HTR-8/SVneo (cell line): ENCODE measurements at places on chromosomes 12 and 14.

- no peak for DNase-seq
Measured at GRCh38 chr14:85663256-85663655, 133.3 kb downstream of the FLRT2 start.

GRCh38 chr12:131203666-131204415, 250.1 kb downstream of the ADGRD1 start:
- DNase-seq: no peak

DNA sequence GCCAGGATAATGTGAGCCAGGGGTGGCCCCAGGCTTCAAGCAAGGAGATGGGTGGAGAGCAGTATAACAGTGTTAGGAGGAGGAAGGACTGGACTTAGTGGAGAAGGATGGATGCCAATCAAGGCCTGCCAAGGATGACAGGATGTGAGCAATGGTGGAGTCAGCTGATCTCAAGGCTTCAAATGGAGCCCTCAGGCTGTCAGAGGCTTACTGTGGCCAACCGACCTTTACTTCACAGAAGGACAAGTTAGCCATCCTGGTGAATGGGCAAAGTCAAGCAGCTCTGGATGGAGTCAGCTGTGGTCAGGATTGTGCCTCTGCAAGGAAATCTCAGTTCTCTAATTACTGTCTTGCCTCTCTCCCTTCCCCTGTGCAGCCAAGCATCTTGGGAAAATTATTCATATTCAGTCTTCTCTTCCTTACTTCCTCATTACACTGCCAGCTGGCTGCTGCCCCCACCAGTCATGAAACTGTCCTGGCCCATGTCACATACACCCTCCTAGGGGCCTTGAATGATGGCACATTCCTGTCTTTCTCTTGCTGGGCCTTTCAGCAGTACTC, 7.6 kb upstream of the STAT6 start:
- no peak for DNase-seq

DNA sequence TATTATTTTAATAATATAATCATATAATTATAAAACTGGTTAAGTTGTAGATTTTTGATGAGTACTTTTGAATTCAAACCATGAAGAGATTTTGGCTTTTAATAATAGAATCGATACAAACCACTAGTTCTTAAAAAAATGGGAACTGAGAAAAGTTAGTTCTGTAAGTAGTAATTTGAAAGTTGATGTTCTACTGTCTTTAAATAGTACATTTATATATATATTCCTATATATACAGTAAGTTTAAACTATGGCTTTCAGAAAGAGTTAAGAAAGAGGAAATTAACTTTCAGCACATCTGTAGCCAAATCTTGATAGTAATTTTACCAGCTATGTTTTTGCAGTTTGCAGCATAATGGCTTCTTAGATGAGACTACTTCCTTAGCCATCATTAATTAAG, 7.8 kb downstream of the LRRK2 start:
- no peak for DNase-seq

DNA sequence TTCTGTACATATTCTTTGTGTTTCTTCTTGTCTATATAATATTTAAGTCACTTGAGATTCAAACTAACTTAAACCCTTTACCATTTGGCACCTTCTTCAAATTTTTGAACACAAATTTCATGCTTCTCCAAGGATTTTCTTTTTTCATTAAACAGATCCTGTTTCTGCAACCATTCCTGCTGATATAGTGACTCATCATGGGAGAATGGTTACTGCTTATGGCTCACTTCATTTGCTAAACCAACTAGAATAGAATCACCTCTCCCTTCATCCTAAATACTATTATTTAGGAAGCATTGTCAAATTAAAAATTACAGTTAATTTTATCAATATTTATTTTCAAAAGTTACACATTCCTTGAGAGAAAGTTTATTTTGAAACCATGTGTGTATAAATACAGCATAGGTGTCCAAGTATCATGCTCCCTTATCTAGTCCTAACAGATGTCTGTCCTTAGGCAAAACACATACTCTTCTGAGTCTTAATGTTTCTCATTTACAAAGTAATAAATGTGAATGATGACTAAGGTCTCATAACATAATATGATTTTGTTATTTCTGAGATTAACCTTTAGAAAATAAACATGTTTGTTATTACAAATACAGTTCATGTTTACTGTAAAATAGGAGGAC, 40.7 kb downstream of the PLCZ1 start:
- no peak for DNase-seq

GRCh38 chr12:112833267-112833666, 41.7 kb downstream of the RPH3A start:
- DNase-seq: no peak

- DNase-seq: no peak
Measured at GRCh38 chr14:88228522-88229236, 94.4 kb downstream of the KCNK10 start.

DNA sequence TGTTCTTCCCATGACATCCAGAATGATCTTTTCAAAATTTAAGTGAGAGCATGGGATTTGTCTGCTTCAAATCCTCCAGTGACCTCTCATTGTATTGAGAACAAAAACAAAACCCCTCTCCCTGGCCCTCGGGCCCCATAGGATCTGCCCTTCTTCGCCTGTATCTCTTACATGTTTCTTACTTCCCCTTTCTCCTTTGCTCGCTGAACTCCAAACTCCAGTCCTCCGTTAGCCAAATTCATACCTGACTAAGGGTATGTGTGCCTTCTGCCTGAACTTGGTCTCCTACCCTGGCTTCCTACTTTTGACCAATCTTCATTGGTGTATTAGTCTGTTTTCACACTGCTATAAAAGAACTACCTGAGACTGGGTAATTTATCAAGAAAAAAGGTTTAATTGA, 13.2 kb upstream of the TSPAN11 start:
- DNase-seq: no peak

DNA sequence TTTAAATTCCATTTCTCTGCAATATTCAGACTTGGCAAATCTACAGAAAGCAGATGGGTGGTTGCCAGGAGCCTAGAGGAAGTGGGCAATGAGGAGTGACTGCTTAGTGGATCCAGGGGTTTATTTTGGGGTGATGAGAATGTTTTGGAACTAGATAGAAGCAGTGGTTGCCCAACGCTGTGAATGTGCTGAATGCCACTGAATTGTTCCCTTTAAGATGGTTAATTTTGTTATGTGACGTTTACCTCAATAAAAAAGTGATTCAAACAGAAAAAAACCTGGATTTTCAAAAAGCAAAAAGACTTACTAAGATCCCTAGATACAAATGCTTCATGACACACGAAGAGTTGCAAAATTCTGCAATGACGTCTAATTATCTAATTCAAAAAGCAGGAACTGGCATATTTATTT, 34.2 kb downstream of the DAO start:
- DNase-seq: no peak

GRCh38 chr14:32896979-32897697, 41.5 kb upstream of the NPAS3 start:
- DNase-seq: peak; percentile 15

DNA sequence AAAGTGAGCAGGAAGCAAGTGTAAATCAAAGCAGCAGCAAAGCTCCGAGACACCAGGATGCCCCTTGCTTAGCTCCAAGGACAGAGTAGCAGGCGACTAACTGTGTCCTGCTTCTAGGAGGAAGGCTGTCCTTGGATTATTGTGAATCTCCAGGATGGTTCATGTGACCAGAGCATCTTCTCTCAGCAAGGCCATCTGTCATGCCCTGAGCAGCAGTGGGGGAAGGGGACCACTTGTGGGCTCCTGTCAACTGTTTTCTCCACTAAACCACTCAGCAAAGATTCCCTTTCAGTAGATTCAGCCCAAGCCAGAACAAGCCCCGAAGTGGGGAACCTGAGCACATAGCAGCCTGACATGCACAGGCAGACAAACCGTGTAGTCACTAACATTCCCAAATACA, 19.4 kb downstream of the MAP3K9 start:
- DNase-seq: no peak

GRCh38 chr12:132154941-132155770, 10.9 kb downstream of the NOC4L start:
- no peak for DNase-seq

DNA sequence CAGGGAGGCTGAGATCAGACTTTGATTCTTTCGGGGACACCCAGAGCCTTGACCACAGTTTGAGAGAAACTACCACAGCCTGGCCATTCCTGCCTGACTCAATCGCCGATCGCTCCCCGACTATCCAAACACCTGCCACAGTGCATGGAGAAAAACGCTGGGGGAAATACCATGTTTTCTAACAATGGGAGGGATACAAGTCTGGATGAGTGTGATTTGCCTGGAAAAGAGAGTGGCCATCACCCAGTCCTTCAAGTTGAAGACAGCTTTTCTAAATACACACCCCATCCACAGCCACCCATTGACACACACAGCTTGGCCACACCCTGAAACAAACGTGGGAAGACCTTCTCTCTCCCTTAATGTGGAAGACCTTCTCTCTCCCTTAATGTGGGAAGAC, 6.7 kb upstream of the VASH1 start:
- DNase-seq: no peak

GRCh38 chr14:68741477-68741791, 51.4 kb downstream of the ZFP36L1 start:
- no peak for DNase-seq

DNA sequence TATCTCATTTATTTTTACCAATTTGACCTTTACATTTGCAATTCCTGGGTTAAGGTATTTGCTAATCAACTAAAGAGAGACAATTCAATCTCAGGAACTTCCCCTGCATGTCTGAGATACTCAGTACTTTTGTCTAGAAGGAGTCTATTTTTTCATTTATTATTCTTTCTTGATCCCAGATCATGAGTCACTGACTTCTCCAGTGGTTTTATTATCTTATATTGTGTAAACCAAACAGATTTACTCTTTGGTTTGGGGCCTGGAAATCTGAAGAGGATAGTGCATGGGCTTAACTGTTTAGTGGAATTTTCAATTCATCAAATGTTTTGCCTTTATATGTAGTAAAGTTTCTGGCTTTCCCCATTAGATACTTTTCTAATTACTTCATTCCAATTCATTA, 185.4 kb downstream of the ALG10B start:
- DNase-seq: no peak

- no peak for DNase-seq
Measured at GRCh38 chr14:28952161-28952560, 185.6 kb downstream of the FOXG1 start.

DNA sequence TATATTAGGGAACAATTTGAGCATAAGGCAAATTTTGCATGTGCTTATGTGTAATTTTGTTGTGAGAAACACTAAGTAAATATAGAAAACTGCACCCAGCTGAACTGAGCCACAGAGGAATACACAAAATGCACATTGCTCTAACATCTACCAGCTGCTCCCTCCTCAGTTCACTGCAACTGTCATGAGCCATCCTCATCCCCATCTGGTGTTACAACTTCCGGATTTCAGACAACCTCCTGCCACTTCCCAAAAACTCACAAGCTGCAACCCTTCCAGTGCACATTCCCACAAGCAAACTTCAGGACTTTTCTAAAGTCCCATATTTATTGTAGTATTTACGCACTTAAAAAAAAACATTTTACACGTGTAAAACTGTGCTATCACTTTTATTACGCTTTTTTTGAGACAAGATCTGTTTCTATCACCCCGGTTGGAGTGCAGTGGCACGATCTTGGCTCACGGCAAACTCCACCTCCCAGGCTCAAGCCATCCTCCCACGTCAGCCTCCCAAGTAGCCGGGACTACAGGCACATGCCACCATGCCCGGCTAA, 169.1 kb upstream of the TBX3 start:
- DNase-seq: no peak

GRCh38 chr14:77327111-77327510, 6.3 kb downstream of the GSTZ1 start:
- DNase-seq: no peak

- no peak for DNase-seq
Measured at GRCh38 chr12:54956818-54957641, 27.5 kb downstream of the TESPA1 start.

GRCh38 chr12:93048656-93049055, 119.6 kb upstream of the EEA1 start:
- DNase-seq: no peak

DNA sequence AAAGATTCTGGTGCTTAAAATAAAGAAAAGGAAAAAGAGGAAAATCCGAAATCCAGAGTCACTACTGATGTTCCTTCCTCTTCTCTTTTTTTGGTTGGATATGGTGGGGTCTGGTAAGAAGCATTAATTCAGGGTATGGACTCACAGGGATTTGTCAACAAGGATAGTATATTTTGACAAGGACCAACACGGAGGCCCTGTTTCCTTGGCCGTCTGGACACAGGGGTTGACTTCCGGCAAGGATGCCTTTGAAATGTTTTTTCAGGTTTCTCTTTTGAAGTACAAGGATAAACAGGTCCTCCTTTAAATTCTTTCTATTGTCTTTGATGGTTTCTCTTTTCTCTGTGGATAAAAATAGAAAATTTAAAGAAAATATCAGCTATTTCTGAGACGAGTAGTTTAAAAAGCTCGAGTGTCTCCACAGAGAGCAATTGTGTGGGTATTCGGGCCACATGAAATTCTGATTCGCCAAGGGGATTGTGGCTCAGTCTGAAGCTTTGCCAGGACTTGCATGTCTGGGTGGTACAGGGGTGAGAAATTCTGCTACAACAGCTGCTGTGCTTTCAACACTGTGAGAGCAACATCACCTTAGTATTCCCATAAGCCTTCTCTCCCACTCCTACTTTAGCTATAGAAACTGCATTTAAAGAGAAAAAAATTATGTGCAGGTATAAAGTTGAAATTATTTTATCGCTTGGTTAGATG, 88.5 kb upstream of the CSRP2 start:
- DNase-seq: no peak

DNA sequence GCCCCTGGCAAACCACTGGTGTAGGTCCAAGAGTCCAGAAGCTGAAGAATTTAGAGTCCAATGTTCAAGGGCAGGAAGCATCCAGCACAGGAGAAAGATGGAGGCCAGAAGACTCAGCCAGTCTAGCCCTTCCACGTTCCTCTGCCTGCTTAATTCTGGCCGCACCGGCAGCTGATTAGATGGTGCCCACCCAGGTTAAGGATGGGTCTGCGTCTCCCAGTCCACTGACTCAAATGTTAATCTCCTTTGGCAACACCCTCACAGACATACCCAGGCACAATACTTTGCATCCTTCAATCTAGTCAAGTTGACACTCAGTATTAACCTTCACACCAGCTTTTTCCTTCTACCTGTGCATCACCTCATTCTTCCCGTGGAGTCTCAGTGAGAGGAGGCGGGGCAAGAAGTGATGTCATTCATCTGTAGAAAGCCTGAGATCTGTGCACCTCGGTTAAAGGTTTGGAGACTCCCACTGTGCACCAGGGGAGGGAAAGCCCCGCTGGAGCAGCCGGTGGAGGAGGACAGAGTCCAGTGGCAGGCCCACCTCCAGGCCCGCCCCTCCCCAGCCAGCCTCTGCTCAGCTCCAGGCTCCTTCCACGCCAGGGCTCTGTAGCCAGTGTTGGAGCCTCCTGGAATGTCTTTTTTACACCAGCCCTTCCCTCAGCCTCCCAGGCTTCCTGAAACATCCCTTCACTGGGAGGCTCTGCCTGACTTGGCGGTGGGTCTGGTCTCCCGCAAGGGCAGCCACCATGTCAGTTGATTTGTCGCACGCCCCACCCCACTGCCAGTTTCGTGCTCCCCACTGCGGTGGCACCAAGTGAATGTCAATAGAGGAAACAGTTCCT, 80.1 kb upstream of the DYNC1H1 start:
- no peak for DNase-seq
